ENCODE measurements at places on chromosomes 4 and X. TPM values are rescaled to one million over a fixed set of nuclear protein-coding genes. Genes with fewer than 3 reads are reported as not detected.
A peak's percentile ranks its signal among the peaks of the same experiment; 100 is the strongest.

GRCh38 chr4:91170768-91171167, 1043.6 kb downstream of the CCSER1 start:
- DNase-seq: no peak

The FGG gene
- not detected for total RNA-seq

DNA sequence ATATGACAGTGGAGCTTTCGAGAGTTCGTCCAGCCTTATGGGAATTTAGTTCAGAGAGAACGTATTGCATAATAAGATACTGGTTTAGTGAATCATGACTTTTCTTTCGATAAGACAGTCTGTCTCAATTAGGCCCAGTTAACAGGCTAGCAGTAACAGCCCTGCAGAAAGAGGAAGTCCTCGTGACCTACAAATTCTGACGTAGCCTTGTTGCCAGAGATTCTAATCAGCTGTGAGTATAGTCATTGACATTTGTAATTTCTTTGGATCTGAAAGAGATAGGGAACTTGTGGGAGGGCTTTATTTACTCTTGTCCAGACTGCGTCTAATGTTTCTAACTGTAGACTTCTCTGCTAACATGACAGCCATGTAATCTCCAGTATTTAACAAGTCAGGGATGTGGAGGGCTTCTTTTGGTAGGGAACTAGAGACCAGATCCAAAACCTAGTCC, 15.8 kb downstream of the ART3 start:
- DNase-seq: no peak

- no peak for DNase-seq
Observed at GRCh38 chr4:79864500-79865200, 208.4 kb downstream of the ANTXR2 start.

The PABPC5 gene
- 0.48 TPM for total RNA-seq

The PDE6B gene
- 1.1 TPM for total RNA-seq

- no peak for DNase-seq
Observed at GRCh38 chr4:102493794-102494193, 7.4 kb upstream of the NFKB1 start.

DNA sequence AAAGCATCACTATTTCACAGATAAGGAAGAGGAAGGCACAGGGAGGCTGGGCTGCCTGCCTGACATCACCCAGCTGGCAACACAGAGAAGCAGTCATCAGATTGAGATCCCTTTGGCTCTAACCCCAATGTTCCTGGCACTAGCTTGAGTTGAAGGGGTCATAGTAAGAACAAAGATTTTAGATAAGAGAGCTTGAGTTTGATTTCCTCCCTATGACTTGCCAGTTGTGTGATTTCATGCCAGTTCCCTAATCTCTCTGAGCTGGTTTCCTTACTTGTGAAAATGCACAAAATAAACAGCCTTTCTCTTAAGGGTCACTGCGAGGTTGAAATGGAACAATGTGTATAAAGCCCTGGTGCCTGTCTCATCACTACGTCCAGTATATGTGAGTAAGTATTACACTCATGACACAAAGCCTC, 475.4 kb upstream of the HS3ST1 start:
- peak; percentile 76 for DNase-seq

The BTC gene
- total RNA-seq: not detected

GRCh38 chrX:17597836-17598439, 139.4 kb upstream of the SCML1 start:
- peak; percentile 87 for DNase-seq

- DNase-seq: peak; percentile 78
Observed at GRCh38 chrX:154136627-154137161, 7.3 kb upstream of the OPN1LW start.

DNA sequence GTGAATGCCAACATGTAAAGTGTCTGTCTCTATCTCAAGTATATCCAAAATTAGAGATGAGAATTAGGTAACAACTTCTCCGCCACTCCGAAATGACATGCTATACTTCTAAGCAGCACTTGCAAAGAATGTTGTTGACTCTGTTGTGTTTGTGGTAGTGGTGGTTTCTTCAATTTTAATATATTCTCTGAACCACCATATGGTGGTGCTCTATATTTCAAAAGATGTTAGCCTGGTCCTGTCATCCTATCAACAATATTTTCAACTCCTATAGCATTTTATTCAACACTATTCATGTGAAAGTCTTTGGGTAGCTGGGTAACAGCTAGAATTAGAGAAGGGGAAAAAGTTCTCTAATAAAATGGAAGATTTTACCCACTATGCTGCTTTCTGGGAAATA, 1622.8 kb upstream of the IGFBP7 start:
- DNase-seq: no peak

GRCh38 chrX:3451571-3451970, 105.1 kb upstream of the MXRA5 start:
- no peak for DNase-seq

GRCh38 chr4:106478152-106478551, 109.6 kb upstream of the GIMD1 start:
- no peak for DNase-seq

GRCh38 chrX:135591871-135592270, 71.4 kb downstream of the INTS6L start:
- DNase-seq: no peak

GRCh38 chr4:102388611-102389010, 43.3 kb upstream of the SLC39A8 start:
- DNase-seq: no peak

The DSPP gene
- not detected for total RNA-seq

DNA sequence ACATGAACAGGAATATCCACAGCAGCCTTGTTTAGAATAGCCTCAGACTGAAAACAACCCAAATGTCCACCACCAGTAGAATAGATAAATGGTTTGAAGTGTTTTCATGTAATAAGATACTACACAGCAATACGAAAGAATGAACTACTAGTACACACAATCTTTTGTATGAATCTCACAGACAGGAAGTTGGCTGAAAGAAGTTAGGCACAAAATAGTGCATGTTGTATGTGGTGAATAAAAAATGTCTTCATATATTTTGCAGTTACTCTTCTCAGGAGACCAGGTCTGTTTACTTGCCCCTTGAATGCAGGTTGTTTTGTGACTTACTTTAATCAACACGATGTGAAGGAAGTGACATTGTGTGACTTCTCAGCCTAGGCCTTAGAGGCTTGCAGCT, 75.9 kb upstream of the LEF1 start:
- no peak for DNase-seq

DNA sequence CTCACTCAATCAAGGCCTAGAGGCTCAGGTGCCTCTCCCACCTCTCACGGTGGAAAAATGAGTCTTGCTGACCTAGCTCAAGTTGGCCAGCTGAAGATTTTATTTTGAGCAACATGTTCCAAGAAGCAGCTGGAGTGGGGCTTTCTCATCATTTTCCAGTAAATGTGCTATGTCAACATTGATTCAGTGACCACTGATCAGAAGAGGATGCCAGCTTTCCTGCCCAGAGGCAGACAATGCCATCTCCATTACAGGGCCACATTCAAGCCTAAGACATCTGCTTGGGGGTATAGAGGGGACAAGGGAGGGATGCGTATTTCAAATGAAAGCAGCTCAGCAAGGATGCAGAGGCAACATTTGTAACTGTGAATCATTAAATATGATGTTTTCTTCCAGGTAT, 3.0 kb downstream of the MEPE start:
- no peak for DNase-seq

- DNase-seq: no peak
Observed at GRCh38 chr4:111649308-111649707, 495.9 kb upstream of the FAM241A start.

GRCh38 chrX:124362072-124362471, 15.7 kb downstream of the SH2D1A start:
- DNase-seq: no peak

The IL1RAPL2 gene
- not detected for total RNA-seq

DNA sequence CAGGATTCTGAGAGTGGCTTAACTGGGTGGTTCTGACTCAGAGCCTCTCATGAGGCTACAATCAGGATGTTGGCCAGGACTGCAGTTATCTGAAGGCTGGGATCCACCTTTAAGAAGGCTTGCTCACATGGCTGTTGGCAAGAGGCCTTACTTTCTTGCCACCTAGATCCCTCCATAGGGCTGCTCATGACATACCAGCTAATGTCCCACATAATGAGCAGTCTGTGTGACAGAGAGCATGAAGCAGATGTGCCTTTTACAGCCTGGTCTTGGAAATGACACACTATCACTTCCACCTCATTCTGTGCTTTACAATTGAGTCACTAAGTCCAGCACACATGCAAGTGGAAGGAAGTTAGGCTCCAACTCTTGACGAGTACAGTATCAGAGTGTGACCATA, 4.3 kb upstream of the RBM3 start:
- no peak for DNase-seq

GRCh38 chr4:105992641-105993305, 97.5 kb downstream of the NPNT start:
- DNase-seq: no peak

DNA sequence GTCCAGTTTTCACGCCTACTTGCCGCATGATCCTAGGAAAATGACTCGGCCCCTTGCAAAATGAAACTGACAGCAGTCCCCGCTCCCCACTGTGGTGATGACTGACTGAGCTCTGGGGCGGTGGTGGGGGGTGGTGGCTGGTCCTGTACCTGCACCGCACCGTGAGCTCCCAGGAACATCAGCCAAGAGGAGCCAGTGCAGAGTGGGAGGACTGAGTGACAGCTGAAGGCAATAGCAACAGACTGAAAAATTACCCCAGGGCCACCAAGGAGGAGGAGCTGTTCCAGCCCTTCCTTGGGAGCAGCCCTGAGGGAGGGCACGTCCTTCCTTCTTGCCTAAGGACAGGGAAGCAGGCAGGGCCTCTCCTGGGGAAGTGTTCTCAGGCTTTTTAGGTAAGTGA, 2.4 kb upstream of the C4orf50 start:
- no peak for DNase-seq

The AMTN gene
- total RNA-seq: not detected

The DIPK2B gene
- total RNA-seq: 17.8 TPM

The GABRE gene
- total RNA-seq: 28.0 TPM

DNA sequence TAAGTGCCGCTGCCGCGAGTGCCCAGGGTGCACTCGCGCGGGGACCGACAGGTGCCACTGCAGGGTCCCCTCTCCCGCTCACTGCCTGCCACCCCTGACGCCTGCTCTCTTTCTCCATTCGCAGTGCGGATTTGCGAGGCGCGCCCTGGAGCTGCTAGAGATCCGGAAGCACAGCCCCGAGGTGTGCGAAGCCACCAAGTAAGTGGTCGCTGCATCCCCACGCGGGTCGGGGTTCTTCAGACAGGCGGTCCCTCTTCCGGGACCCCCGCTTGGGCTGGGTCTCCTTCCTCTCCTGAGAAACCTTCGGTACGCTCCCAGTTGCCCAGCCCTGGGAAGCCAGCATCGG, 547 bp downstream of the GUCY1A1 start:
- peak; percentile 74 for DNase-seq

The RPL9 gene
- 710 TPM for total RNA-seq

The SYNPO2 gene
- total RNA-seq: 196 TPM
